Right lung (tissue), 10 donors: ENCODE measurements at places on chromosomes 2 and 18. TPM values are rescaled to one million over a fixed set of nuclear protein-coding genes. Genes with fewer than 3 reads are reported as not detected.

SATB2 gene
- 3.4 TPM for polyA plus RNA-seq

FSHR gene
- polyA plus RNA-seq: not detected

NYAP2 gene
- polyA plus RNA-seq: 0.13 TPM

AFG3L2 gene
- polyA plus RNA-seq: 44.3 TPM

ZBTB7C gene
- polyA plus RNA-seq: 2.6 TPM

ABI2 gene
- 80.2 TPM for polyA plus RNA-seq

L3MBTL4 gene
- 7.1 TPM for polyA plus RNA-seq

STEAP3 gene
- 2.9 TPM for polyA plus RNA-seq

ST6GAL2 gene
- polyA plus RNA-seq: 6.6 TPM

POTEE gene
- 0.08 TPM for polyA plus RNA-seq

SAG gene
- 0.17 TPM for polyA plus RNA-seq

DNA sequence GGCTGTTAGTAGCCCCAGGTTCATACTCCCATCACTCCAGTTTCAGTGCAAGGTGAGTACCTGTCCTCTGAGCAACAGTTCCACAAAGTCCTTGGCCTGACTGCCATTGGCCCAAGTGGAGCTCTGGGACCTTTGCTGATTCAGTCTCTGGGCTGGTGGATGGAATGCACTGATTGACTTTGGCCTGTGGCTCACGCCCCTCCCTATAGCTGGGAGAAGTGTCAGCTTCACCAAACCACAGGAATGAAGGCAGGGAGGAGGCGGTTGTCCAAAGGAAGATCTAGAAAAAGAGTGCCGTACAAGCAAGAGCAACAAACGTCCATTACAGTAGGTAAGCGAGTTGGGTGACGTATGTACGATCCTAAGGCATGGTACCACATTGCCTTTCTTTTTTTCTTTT is 34.0 kb downstream of the QPCT start:
- no peak for DNase-seq

GRCh38 chr18:61865466-61866175 is 27.2 kb downstream of the RNF152 start:
- no peak for DNase-seq

DNA sequence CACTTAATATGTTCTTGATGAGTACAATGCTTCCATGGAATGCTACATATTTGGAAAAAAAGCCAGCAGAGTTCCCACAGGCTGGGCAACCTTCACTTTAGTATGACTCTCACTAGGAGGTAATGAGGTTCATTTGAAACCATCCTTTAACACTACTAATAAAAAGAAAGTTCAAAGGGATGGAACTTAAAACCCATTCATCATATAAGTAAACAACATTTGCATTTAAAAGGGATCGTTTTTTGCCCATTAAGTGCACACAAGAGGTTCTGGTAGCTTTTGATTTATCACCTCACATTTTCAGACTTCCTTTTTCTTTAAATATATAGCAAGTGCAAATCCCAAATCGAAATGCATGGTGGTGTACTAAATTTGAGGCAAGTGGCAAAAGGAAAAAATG is 270.8 kb upstream of the DCC start:
- DNase-seq: no peak

DNA sequence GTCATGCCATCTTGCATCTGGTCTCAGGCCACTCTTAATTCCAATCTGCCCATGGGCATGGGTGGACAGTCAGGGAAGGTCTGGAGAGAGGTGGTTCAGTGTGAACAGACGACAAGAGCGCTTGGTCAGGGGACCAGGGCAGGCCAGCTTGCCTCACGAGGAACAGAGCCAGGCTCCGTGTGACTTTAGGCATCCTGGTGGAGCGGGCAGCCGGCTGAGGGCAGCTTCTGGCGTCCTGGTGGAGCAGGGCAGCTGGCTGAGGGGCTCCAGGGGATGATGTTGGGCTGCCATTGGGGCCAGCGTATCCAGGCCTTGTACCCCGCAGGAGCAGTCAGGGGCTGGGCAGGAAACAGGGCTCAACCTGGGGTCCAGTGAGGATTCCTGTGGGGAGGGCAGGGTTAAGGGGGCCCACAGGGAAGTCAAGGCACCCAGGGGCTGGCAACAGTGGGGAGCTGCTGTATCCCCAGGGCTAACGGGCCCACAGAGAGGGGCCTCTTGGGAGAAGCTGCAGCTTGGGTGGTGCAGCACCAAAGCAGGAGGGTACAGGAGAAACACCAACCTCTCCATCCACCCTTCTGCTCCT is 197.9 kb upstream of the TWIST2 start:
- no peak for DNase-seq

GRCh38 chr2:6398421-6398820 is 467.3 kb downstream of the CMPK2 start:
- no peak for DNase-seq

- no peak for DNase-seq
Observed at GRCh38 chr18:62996566-62996965, 281.2 kb downstream of the PHLPP1 start.

DNA sequence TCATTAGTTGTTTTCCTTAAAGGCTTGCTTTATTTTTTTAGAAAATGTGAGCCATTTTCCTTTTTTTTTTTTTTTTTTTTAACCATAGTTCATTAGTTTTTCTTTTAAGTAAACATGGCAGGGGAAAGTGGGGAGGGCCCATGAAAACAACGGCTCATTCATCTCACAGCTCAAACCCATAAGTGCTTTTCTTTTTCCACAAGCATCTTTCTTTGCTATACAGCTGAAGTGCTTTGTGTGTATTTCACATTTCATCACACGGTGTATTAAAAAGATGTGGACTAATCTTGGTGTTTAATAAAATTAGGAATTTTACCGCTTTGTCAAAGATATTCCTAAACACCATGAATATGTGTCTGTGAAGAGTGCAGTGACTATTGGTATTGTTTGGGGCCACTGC is 41.6 kb downstream of the RHBDD1 start:
- no peak for DNase-seq

- DNase-seq: no peak
Observed at GRCh38 chr2:134385195-134385594, 131.3 kb downstream of the MGAT5 start.

DNA sequence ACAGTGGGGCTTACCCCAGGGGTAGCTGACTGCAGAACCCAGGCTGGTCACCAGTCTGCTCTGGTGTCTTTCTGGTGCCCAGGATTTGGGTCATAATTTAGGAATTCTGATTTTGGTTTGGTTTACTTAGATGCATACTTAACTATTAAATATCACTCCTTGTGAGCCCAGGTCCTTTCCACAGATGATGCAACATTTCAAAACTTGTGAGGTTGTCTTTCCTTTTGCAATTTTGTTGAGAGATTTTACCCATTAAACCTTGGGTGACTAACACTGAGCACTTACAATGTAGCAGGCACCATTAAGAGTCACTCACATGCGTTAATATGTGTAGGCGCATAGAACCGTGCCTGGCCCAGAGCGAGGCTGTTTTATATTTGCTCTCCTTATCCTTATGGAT is 61.8 kb upstream of the RPL31 start:
- no peak for DNase-seq

GRCh38 chr2:22701561-22702160 is 683.3 kb upstream of the KLHL29 start:
- no peak for DNase-seq

GRCh38 chr18:59740141-59740540 is 42.9 kb upstream of the CCBE1 start:
- no peak for DNase-seq
